Activated T-cell treated with anti-CD3 and anti-CD28 coated beads for 24 hours (primary cell): ENCODE measurements at places on chromosomes 6 and 20.

DNA sequence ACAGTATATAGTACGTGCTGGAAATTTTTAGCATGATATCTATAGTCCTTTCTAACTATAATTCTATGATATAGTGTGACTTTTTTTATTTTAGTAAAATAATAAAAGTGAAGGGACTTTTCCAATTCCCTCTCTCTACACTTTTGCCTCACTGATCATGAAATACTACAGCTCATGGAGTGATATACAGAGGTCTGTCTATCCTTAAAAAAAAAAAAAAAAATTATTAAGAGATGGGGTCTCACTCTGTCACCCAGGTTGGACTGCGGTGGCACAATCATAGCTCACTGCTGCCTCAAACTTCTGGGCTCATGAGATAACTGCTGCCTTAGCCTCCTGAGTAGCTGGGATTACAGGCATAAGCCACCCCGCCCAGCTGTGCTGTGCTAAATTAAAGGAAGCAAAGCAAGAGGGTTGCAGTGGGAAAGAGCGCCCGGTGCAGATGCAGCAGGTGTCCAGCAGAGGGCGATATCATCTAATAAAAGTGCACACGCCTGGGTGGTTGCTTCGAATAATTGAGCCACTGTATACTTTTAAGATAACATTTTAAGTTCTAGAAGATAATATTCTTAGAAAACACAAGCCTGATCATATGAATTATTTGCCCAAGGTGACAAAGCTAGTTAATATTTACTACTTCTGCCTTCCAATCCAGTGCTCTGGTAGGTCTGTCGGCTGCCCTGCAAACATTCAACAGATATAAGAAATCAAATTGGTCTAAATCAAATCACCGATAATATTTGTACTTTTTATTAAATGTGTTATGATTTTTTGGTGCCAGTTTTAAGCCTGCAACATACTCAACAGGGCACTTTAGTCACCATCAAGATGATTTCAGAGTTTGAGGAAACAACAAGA lies 94.9 kb upstream of the NT5E start:
- peak; percentile 51 for DNase-seq

GRCh38 chr20:34058831-34059230 lies 53.2 kb downstream of the EIF2S2 start:
- no peak for DNase-seq

DNA sequence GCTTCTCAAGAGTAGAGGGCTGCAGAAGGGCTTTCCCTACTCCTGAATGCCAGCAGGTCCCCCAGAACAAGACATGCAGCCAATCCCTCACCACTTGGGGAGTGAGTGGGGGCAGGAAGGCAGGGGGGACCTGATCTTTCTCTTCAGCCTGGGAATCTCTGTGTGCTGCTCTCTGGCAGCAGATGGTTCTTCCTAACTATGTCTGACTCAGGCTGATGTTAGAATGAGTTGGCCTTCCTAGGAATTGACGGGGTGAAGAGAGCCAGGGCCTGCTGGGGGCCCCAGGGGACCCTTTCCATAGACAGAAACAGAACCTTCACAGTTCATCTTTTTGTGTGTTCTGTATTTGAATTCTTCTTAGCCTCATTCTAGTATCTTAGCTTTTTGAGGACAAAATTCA lies 29.0 kb upstream of the TCP11 start:
- DNase-seq: no peak

DNA sequence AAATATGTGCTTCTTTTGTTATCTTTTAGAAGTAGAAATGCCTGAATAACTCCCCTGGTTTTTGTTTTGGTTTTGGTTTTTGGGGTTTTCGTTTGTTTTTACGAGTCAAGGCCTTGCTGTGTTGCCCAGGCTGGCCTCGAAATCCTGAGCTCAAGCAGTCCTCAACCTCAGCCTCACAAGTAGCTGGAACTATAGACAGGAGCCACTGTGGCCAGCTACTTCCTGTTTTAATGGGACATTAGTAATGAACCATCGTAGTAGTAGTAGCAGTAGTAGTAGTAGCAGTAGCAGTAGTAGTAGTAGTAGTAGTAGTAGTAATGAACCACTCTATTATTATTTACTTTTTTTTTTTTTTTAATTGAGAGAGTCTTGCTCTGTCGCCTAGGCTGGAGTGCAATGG lies 66.0 kb downstream of the UBR2 start:
- DNase-seq: no peak

DNA sequence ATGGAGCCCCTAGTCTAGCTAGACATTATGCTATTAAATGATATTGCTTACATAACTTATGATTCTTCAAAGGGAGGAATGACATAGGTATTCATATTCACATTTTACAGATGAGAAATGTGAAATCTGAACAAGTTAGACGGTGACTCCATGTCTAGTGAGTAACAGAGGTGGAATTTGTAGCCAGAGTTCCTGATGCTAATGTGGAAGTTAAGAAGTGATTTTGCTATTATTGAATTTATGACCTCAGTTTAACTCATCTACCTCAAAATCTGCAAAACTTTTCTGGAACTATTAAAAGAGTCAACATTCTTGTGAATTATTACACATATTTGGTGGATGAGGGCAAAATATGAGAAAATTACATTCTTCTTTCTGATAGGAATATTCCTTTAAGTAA lies 347.6 kb upstream of the MMS22L start:
- DNase-seq: no peak

- DNase-seq: no peak
These were observed 294.4 kb upstream of the PRDM1 start for GRCh38 chr6:105791583-105792318.

- DNase-seq: no peak
These were observed 120.5 kb downstream of the HIVEP2 start for GRCh38 chr6:142824426-142824825.
